ENCODE measurements at places on chromosomes 13 and 19.

DNA sequence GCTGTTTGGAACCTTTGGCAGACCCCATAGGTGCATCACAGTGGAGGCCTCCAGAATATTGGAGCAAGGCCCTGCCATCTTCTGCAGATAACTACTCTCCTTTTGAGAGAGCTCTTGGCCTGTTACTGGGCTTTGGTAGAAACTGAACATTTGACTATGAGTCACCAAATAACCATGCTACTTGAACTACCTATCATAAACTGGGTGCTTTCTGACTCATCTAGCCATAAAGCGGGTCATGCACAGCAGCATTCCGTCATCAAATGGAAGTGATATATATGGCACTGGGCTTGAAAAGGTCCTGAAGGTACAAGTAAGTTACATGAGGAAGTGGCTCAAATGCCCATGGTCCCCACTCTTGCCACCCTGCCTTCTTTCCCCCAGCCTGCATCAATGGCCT is 782.5 kb upstream of the SLITRK6 start:
- no peak for DNase-seq

- no peak for DNase-seq
Observed at GRCh38 chr13:20623000-20623399, 56.0 kb downstream of the IFT88 start.

- DNase-seq = no peak
Observed at GRCh38 chr13:89925107-89925506, 1422.4 kb upstream of the MIR17HG start.

GRCh38 chr13:112069845-112070251 is 2.9 kb downstream of the SOX1 start:
- DNase-seq = no peak

DNA sequence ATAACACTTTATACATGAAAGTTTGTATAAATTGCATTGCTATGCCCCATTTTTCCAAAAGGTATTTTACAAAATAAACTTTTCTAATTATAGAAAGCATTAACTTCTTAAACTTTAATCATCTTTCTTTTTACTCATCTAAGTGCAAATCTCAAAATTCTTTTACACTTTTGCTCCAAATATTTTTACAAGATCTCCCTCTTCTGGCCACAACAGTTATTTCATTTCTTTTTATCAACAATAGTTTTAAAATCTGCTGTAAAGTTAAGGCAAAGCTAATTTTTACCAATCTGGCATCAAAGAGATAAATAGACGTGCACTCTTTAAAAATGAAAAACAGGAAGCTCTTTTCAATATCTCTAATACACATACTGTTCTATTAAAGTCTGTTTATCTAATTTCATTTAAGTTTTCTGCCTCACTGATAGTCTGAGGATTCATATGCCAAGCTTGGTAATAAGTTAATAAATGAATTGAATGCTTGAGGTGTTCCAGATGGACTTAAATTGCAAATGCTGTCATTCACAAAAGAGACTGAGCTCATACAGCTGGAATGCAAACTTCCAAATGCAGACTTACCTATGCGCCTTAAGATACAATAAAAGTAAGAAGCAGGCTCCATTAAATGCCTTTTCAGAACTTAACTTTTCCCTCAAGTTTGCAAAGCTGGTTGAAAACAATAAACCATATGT is 583.0 kb upstream of the ATXN8OS start:
- DNase-seq = no peak

DNA sequence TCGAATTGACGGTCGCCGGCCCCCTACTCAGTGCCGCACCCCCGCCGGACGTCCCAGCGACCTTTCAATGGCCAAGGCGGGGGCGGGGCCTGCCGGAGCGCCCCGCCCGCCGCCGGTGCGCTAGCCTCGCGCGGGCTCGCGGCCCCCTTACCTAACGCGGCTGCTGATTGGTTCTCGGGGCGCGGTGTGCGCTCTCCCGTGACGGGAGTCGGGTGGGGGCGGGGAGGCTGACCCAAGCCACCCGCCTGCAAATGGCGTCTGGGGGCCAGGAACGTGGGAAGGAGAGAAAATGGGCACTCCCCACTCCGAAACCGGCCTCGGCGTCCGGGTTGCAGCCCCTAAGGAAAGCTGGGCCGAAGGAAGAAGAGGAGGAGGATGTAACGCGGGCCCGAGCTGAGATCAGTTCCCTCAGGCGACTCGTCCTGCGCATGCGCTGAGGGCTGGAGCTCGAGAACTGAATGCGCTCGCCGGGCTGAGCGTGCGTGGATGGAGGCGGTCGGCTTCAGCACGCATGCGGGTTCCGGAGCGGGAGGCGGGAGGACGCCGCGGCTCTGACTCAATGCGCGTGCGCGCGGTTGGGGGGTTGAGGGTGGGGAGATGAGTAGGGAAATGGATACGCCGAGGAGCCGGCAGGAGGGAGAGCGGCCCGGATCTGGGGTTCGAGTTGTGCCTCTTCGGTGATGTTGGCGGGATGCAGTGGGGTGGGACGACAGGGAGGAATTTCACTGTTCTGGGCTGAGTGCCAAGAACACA is at the start of gene SMG9:
Gene SMG9 (minus strand): TSS at position 460 of the 753 bp plus-strand sequence. CDS start 4,221 bp downstream, outside the sequence.
- peak; percentile 98 for DNase-seq

- no peak for DNase-seq
Observed at GRCh38 chr19:17454576-17455071, 6.1 kb downstream of the NXNL1 start.

DNA sequence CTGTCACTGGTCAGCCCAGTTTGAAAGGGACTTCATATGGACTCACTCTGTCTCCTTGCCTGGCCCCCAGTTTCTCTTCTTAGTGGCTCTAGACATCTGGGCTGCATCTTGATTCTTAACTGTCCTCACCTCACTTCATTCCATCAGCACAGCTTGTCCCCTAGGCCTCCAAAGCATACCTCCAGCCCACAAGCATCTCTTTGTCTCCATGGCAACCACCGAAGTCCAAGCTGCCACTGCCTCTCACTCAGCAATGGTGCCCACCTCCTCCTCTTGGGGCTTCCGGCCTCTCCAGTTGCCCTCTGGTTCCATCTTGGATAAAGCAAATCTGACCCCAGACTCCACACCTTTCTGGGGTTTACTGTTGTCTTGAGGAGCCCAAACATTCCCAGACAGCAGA is 9.9 kb upstream of the KLHL26 start:
- no peak for DNase-seq

- DNase-seq = no peak
Observed at GRCh38 chr13:79212064-79212619, 193.9 kb downstream of the RBM26 start.

GRCh38 chr13:73225990-73226389 is 167.2 kb downstream of the KLF5 start:
- no peak for DNase-seq

DNA sequence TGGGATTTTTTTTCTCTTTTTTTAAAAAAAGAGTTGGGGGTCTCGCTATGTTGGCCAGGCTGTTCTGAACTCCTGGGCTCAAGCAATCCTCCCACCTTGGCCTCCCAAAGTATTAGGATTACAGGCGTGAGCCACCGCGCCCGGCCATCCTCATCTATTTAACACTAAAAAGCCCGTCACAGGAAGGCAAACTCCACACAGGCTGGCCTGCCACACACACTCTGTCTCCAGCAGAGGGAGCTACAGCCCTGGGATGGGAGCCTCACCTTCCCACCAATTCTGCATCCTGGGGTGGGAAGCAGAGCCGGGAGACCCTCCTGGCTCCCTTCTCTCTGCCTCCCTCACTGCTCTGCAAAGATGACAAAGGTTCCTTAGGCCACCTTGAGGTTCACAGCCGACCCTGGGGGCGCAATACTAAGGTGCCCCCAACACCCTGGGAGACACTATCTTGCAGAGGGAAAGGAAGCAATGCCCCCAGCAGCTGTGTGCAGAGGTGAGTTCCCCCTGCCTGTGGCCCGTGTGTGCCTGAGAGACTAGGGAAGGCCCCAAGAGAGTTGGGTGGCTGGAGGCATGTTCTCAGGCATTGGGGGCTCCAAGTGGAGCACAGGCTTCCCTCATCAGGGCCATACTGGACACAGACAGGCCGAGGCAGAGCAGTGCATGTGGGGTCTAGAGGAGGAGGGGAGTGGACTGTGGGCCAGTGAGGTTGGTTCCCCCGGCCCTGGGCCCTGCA is 27.4 kb upstream of the TIMM44 start:
- peak; percentile 29 for DNase-seq

- DNase-seq = no peak
Observed at GRCh38 chr19:53958168-53958571, 4.6 kb upstream of the CACNG8 start.

DNA sequence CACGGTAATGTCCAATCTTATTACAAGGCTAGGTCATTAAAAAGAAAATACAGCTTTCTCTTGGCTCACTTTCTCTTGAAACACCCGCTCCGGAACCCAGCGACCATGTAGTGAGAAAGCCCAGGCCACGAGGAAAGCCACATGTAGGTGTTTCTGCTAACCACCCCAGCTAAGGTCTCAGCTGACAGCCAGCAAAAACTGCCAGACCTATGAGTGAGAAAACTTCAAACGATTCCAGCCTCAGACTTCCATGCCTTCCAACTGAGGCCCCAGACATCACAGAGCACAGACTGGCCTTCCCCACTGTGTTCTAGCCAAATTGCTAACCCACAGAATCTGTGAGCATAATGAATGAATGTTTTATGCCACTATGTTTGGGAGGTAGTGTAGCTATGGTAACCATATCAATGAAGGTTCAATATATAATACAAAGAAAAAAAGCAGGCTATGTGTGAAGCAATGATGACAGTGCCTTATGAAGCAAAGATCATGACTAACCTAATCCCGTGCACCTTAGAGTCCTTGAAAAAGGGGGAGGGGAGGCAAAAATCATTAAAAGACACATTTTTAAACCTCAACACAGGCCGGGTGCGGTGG is 11.9 kb upstream of the TPTE2 start:
- DNase-seq = no peak

DNA sequence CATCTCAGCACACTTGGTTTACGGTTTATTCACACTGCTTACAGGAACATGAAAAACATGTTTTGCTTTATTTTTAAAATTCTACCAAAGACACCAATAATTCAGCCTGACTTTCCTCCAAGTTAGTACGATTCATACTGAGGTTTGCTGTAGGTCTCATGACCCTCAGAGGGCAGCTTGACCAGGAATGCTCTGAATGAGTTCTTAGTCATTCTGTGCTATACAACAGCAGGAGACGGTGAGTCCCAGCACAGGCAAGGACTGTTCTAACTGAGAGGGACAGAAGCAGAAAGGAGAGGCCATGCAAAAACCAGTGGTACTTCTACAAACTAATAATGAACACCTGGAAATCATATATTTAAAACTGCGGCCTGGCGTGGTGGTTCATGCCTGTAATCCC is 6.4 kb downstream of the GRTP1 start:
- no peak for DNase-seq

DNA sequence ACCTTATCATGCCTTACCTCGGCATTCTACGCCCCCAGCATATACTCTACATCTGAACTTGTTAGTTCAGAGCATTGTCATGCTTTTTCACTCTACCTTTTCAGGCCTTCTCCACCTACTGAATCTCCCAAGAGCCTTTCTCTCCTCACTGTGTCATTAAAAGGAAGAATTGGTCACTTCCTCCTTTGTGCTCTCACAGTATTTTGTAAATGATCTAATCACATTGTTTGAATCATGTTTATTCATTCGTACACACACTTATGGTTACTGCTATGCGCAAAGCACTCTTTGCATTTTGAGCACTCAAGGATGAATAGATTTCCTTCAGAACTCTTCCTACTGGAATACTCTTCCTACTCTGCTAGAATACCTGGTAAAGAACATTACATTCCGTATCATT is 15.8 kb upstream of the ELF1 start:
- no peak for DNase-seq

GRCh38 chr13:92802776-92803175 is 423.8 kb upstream of the GPC6 start:
- no peak for DNase-seq

GRCh38 chr19:42693760-42694350 is 46.4 kb downstream of the PSG3 start:
- DNase-seq = no peak

DNA sequence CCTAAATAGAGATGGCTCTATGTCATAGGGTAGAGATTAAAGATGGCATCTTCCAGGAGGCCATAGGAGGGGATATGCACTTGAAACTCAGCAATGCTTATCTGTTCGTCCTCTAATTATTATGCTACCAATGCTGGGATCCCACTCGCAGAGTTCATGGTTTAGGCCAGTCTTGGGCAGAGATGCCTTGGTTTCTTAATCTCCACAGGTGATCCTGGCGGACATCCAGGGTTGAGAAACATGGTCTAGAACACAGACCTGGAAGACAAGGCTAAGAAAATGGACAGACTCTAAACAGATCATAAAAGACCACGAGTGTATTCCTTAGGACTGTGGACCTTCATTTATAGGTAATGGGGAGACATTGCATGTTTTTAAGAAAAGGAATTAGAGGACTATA is 70.0 kb upstream of the IRS2 start:
- no peak for DNase-seq

- no peak for DNase-seq
Observed at GRCh38 chr13:51781246-51782022, 22.5 kb downstream of the DHRS12 start.

GRCh38 chr19:13875824-13876223 is 1.1 kb upstream of the NANOS3 start:
- no peak for DNase-seq

GRCh38 chr13:27125357-27126282 is 46.0 kb downstream of the USP12 start:
- DNase-seq = no peak

DNA sequence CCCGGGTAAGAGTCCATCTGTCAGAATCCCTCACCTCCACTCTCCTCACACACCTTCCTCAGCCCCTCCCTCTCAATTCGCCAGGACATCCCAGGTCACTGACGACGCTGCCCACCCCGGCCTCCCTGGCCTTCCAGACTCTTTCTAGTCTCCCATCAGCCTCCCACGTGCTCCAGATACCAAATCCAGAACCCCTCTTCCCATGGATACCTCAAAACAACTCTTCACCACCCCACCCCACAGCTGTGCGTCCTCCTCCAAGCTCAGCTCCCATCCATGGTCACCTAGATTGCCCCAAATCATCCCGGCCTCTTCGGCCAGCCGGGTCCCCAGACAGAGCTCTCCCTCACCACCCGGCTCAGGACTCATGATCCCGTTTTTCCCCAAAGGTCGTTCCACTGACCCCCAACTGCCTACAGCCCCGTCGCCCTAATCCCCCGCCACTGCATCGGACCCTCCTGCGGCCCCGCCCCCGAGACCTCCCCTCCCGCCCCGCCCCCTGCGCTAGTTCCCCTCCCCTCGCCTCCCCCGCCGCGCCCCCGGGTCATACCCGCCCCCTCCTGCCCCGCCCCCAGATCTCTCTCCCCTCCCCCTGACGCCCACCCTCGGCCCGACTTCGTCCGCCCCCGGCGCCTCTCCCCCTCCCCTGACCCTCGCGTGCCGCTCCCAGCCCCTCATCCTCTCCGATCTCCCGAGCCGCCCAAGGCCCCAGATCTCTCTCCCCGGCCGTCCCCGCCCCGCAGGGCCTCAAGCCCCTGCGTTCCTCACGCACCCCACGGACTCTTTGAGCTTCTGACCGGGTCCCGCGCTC is 546 bp downstream of the UBXN6 start:
- DNase-seq = peak; percentile 47

DNA sequence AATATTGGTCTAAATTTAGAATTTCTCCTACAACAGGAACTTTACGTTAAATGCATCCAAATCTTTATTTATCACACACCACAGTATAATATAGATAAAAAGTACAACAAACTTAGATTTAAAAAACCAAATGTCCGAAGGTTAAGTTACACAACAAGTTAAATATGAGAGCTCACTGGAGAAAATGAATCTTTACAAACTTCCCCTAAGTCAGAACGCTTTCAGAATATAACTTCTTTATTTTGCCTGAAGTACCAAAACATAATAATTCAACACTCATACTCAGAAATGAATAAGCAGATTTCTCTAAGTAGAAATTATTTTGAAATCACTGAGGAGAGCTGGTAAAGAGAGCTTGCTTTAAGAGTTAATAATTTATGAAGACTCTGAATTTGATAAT is 33.8 kb downstream of the TSC22D1 start:
- no peak for DNase-seq

All from colonic mucosa (tissue), 4 donors.